ENCODE measurements at places on chromosomes 1 and 21.

DNA sequence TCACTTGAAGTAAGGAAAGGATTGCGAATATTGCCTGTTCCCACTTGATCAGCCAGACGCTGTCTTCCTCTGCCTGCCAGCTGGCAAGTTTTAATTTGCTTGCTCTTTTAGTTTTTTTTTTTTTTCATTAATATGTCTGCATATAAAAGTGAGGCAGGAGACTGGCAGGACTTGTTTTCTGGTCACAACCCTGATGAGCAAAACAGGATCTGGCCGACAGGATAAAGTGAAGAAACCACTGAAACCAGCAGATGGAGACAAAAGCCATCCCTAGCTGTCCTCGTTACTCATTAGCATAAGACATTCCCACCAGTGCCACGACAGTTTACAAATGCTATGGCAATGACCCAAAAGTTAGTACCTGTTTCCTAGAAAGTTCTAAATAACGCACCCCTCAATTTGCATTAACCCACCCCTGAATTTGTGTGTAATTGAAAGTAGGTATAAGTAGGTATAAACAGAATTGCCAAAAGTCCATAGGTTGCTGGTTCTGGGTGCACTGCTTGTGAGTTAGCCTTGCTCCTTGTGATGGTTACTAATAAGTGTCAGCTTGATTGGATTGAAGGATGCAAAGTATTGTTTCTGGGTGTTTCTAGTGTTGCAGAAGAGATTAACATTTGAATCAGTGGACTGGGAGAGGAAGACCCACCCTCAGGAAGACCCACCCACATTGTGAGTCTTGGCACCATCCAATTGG lies 60.8 kb downstream of the ZNF684 start:
- DNase-seq, result no peak

DNA sequence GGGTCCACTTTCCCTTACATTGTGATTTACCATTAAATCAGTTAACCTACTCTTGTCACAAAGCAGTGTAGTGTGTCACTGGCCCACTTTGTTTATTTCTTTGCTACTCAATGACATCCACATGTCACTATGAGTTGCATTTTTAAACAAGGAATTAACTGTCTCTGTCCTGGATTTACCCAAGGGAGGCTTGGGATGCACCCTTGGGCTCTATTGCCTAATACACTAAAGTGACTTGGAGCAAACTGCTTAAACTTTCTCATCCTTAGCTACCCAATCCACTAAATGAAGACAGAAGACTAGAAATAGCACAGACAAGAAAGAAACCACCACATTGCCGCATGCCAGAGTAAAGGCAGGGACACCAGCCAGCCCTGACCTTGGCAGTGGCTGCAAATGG lies 136.2 kb upstream of the TIAM1 start:
- no peak for DNase-seq

GRCh38 chr1:204377800-204378668 lies 18.3 kb upstream of the PLEKHA6 start:
- DNase-seq, result no peak

DNA sequence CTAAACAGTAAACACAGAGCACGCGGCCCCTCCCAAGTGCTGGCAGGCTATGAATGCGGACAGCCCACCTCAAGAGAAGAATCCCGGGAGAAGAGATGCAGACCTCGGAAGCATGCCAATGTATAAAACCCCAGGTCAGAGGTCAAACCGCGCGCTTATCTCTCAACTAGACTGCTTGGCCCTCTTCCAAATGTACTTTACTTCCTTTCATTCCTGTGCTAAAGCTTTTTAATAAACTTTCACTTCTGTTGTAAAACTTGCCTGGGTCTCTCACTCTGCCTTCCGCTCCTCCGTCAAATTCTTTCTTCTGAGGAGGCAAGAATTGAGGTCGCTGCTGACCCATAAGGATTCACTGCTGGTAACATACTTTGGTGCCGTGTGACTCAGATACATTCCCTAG lies 216.0 kb downstream of the S1PR1 start:
- no peak for DNase-seq

- DNase-seq, result no peak
Measured at GRCh38 chr1:164725401-164725800, 166.4 kb downstream of the PBX1 start.

DNA sequence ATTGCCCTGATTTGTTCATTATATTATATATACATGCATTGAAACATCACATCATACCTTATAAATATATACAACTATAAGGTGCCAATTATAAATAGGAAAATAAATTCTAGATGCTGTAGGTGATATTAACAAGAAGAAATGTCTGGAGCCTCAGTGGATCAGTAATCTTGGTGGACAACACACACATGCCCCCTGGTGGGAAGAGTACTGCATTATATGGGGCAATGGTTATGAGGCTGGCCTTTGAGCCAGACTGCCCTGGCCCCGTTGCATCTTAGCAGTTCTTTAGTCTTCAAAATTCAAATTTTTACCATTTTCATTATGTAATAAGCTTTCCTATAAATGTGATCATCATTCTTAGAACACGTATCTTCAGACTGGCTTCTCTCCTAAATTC lies 335.0 kb upstream of the GREM2 start:
- no peak for DNase-seq

DNA sequence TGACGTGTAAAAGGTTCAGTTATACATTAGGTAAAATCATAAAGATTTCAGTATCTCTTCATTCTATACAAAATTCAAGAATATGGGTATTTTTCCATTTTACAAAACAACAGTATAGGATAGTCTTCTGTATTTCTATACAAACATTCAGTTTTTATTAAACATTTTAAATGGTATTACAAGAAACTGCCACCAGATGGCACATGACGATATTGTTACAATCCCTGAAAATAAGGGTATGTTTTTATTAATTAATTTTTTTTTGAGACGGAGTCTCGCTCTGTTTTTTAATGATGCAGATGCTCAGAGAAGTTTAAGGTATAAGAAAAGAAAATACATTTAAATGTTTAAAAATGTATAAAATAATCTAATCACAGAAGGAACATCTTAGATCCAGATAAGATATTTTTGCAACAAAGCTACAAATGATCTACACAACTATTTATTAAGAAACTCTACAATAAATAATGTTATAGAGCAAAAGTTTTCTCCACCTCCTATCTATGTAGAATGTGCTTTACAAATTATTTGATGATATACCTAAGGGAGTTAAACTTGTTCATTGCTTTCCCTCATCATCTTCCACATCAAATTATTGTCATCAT lies 23.5 kb upstream of the RSBN1 start:
- DNase-seq, result no peak

- DNase-seq, result no peak
Measured at GRCh38 chr1:16720351-16721223, 19.7 kb upstream of the RNU1-4 start.

DNA sequence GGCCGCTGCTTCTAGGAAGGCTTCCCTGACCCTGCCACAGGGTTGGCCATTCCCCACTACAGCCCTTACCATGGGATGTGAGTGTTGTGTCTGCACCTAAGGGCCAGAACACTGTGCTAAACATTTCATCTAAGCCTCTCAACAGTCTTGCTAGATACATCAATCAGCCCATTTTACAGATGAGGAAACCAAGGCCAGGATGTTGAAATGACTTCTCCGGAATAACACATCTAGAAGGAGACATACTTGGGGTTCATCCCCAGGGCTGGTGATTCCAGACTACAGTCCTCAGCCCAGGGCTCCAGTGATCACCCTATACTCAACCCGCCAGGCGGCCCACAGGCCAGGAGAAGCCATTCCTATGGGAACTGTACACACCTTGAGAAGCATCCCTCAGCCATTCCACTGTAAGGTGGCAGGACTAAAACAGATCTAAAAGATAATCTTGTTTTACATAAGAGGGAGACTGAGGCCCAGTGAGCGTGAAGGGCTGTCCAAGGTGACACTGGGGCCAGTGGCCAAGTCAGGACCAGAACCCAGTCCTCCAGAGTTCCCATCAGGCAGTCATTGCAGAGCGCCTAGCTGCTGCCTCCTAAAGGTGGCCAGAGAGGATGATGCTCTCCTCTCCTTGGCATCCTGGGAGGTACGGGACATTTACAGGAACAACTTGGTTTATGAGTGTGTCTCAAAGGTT lies 119.5 kb downstream of the GLIS1 start:
- DNase-seq, result no peak

DNA sequence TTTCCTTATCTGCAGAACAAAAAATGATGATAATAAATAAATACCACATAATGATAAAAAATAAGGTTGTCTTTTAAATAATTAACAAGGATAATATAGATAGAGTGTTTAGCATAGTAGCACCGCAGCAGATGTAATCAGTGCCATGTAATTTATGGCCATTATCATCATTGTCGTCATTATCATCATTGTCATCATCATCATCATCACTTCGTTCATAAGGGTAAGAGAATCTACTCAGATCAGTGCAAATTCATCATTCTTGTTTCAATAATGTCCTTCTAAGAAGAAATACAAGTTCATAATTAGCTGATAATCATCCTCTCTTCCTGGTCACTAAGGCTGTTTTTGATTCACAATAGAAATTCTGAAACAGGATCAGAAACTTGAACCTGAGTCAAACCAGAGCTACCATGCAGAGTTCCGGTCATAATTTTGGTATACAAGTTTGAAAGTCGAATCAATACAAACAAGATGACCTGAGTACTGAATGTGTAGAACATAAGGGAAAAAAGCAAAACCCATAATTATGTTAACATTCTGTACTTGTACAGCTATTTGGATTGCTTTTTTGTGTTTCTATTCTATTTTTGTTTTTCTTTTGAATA lies 172.0 kb downstream of the LRRC40 start:
- DNase-seq, result no peak

DNA sequence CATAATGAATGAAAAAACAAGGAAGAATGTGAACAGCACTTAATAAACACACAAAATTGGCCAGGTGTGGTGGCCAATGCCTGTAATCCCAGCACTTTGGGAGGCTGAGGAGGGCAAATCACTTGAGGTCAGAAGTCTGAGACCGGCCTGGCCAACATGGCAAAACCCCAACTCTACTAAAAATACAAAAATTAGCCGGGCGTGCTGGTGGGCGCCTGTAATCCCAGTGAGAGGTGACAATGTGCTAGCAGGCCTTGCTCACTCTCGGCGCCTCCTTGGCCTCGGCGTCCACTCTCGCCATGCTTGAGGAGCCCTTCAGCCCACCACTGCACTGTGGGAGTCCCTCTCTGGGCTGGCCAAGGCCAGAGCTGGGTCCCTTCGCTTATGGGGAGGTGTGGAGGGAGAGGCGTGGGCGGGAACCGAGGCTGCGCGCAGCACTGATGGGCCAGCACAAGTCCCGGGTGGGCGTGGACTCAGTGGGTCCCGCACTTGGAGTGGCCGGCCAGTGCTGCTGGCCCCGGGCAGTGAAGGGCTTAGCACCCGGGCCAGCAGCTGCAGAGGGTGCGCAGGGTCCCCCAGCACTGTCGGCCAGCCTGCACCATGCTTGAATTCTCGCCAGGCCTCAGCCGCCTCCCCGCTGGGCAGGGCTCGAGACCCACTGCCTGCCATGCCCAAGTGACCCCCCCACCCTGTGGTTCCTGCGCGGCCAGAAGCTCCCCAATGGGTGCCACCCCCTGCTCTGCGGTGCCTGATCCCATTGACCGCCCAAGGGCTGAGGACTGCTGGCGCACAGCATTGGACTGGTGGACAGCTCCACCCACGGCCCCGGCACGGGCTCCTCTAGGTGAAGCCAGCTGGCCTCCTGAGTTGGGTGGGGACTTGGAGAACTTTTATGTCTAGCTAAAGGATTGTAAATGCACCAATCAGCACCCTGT lies 30.6 kb upstream of the ATG4C start:
- no peak for DNase-seq

- DNase-seq, result no peak
Measured at GRCh38 chr1:177181631-177182291, 11.0 kb downstream of the BRINP2 start.

GRCh38 chr1:113266788-113267187 lies 123.5 kb upstream of the MAGI3 start:
- no peak for DNase-seq

- no peak for DNase-seq
Measured at GRCh38 chr1:34864759-34865158, 5.2 kb upstream of the SMIM12 start.

GRCh38 chr1:20410503-20410902 lies 75.5 kb downstream of the CAMK2N1 start:
- no peak for DNase-seq

DNA sequence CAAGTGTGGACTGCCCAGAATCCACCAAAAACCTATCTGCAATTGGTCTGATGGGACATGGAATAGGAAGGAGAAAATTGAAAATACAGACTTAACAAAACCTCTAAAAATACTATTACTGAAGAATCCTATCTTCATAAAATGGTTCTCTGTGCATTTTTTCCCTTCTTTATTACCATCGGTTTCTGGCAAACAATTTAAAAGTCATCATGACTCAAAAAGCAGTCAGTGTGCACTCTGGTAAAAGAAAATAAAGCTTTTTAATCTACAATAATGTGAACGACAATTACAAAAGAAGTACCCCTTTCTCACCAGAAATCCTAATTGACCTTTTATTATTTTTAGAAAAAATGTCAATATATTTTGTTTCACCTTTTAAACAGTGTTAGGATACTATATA lies 186.3 kb downstream of the TPR start:
- DNase-seq, result no peak

DNA sequence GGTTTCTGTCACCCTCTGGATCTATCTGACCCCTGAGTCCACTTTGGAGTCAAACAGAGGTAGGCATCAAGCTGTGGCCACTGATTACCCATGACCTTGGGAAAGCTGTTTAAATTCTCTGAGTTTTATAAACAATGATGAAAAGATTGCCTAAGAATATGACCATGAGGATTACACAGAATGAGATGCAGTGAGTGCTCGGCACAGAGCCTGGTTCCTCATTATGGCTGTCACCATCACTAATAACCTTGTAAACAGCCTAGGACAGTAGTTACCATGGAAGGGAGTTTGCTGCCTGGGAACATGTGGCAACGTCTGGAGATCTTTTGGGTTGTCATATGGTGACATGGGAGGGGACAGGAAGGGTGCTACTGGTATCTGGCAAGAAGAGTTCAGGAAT lies 248.3 kb upstream of the KAZN start:
- no peak for DNase-seq

GRCh38 chr1:112806090-112806642 lies 91.0 kb upstream of the PPM1J start:
- DNase-seq, result no peak

- DNase-seq, result no peak
Measured at GRCh38 chr21:23698619-23699018, 1908.7 kb downstream of the MRPL39 start.

- no peak for DNase-seq
Measured at GRCh38 chr1:25658791-25659431, 42.3 kb downstream of the MAN1C1 start.

DNA sequence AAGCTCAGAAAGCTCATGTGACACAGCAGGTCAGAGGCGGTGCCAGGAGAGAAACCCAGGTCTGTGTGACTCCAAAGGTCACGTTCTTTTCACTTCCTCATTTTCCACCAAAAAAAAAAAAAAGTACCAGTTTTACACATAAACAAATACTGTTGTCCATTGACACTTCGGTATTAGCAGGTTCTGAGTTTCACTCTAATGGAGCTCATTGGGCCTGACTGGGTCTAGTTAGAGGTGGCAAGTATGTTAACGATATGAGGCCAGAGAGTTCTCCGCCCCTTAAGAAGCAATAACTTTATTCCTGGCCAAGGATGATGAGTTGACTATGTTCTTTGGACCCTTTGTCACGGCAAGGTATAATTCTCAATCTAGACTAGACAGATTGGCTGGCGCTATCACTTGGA lies 30.0 kb upstream of the SDE2 start:
- DNase-seq, result no peak
